ENCODE measurements at places on chromosomes 7 and 10.

GRCh38 chr10:10872035-10872673 is 145.5 kb upstream of the CELF2 start:
- no peak for DNase-seq

DNA sequence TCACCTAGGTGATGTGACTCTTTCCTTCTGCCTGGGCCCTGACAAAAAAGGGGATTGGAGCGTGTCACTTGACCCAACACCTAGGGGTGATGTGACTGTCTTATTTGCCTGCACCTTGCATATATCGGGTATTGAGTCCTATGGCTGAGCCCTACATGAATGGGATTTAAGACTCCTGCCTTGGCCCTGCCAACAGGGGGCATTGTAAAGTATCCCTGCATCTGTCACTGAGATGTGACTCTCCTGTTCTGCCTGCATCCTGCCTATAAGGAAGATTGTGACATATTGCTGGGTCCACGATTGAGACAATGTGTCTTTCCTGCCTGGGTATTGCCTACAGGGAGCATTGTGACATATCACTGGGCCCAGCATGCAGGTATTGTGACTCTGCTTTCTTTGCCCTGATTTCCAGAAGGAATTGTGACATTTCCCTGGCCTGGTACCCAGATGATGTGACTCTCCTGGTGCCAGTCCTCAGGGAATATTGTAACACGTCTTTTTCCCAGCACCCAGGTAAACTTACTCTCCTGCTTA is 14.2 kb upstream of the ZNF107 start:
- no peak for DNase-seq

GRCh38 chr7:150408393-150409299 is 29.5 kb downstream of the ZNF775 start:
- no peak for DNase-seq

- DNase-seq, result no peak
Measured at GRCh38 chr7:118087126-118087525, 96.8 kb upstream of the LSM8 start.

DNA sequence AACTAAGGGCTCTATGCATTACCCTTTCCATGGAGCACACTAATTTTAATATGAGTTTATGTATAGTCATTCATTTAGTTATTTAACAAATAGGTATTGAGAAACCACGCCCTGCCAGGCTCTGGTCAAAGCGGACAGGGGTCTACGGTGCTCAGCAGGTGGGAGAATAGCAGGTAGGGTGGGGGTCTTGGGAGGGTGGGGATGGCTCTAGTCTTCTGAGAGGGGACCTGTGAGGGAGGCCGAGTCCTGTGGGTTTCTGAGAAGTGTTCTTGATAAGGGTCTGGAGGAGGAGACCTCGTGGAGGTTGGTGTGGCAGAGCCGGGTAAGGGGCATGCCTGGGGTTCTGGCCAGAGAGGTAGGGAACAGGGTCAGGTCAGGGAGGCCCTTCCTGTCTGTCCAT is 1.1 kb downstream of the WDFY4 start:
- DNase-seq, result no peak

- DNase-seq, result no peak
Measured at GRCh38 chr7:98934267-98934666, 55.9 kb downstream of the TRRAP start.

- DNase-seq, result no peak
Measured at GRCh38 chr7:113294750-113295149, 176.4 kb upstream of the SMIM30 start.

- DNase-seq, result no peak
Measured at GRCh38 chr10:45197816-45198485, 117.5 kb downstream of the OR13A1 start.

DNA sequence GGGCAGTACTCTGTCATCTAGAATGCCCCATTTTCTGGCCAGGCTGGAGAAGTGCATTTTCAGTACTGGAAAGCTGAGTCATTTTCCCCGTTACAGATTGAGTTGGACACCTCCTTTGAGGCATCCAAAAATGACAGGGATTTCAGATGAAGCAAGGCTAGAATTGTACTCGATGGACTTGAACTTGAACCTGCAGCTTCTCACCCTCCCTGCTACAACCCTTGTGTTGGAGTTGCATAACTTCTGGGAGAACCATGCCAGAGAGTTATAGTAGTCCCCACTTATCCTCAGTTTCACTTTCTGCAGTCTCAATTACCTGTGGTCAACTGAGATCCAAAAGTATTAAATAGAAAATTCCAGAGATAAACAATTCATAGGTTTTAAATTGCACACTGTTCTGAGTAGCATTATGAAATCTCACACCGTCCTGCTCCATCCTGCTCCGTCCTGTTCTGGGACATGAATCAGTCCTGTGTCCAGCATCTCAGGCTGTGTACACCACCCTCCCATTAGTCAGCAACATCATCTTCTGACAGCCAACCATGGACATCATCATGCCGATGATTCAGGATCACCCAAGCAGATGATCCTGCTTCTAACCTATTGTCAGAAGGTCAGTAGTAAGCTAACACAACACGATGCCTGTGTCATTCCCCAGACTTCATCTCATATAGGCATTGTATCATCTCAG is 363.7 kb downstream of the DPP6 start:
- DNase-seq, result no peak

DNA sequence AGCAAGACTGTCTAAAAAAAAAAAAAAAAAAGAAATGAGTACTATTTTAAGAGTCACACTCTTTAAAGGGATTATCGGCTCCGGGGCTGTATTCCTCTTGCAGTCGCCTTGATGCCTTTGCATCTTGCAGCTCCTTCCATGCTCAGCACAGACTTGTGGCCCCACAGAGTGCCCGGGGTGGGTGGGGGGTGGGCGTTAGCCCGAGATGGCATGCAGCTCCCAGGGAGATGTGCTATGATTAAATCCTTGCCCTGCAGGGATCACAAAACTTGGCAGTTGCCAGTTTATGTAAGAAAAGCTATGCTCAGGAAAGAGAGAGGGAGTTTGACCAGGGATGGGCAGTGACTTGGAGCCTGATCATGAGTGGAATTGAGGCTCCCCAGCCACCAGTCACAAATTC is 81.9 kb downstream of the CCDC3 start:
- DNase-seq, result no peak

- DNase-seq, result no peak
Measured at GRCh38 chr7:101114492-101114891, 12.4 kb upstream of the SERPINE1 start.

DNA sequence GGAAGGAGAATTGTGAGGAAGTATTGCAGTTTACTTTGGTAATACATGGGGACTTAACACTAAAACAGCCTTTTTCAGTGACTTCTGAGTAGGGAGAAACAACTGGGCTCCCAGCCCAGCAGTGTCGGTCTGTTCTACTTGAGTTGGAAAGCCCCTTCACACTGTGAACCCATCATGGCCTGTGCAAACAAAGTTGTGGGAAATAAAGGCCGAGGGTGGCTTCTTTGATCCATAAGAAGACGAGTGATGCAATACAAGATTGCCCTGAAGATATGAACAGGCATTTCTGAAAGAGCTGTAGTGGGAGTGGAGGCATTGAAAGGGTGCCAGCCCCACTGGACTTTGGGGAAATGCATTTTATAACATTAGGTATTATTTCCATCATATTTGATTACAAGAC is 28.3 kb downstream of the C10orf120 start:
- DNase-seq, result no peak

All from T-helper 2 cell (primary cell).